NCI-H1694 (cell line): ENCODE measurements at places on chromosomes 5 and 9.
A peak's percentile ranks its signal among the peaks of the same experiment; 100 is the strongest.

DNA sequence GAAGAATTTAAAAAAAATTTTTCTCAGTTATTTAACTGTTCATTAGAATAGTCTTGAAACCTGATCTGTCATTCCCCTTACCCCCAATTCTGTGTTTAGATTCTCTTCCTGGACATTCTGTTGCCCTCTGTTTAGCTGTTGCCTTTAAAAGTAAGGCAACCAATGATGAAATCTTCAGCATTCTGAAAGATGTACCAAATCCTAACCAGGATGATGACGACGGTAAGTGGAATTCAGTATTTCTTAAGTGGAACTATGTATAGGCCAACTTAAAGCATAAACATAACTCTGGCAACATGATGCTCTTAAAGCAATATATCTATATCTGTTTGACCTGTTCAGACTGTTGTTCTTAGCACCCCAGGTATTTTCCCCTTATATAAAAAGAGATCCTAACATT, 27.2 kb downstream of the NCBP1 start:
- DNase-seq: no peak

DNA sequence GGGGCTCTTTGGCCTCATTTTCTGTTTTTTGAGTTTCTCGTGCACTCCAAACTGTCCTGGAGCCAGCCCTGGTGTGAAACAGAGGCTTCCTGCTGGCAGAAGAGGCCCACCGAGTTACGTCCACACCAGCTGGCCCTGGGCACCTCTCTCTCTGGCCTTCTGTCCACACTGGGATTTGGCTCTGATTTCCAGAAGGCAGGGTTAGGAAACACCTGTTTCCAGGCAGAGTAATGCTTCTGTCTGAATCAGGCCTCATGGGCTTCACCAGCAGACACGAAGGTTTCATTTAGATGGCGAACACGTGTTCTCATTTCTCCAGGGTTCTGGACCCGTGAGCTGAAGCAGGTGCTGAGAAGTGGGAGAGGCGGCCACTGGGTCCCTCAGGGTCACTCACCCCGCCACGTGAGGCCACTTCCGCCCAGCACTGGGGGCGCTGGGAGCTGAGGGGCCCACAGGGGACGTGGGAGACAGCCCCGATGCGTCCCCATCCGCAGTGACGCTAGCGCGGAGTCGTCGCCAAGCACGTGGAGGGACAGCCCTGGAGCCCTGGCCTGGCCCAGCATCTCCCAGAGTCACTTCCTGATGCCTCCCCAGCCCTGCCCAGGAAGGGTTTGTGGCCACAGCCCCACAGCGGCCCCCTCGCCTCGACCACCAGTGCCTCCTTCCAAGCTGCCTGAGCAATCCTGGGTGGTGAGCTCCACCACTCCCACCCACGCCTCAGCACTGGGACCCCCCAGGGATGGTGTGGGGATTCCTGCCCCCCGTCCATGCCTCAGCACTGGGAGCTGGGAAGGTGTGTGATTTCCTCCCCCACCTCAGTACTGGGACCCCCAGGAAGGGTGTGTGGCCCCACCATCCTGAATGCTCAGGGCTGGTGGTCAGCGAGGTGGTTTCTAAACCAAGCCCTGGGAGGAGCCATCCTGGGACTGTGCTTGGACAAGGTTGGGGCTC, 4.9 kb upstream of the LRRC14B start:
- no peak for DNase-seq

DNA sequence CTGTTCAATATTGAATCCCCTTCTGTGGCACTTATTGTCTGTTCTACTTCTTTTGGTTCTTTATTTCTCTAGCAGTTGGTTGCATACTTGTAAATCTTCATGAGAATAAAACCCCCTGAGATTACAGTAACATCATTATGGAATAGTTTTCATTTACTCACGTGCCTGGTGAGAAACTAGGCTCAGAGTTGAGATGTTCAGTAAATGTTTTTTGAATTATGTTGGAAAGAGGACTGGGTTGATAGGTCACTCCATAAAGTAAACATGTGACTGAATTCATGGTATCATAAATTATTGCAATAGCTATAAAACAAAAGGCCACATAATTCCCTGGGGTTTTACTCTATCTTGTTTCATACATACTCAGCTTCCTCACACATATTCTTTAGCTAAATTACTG, 174.2 kb upstream of the C9orf72 start:
- no peak for DNase-seq

DNA sequence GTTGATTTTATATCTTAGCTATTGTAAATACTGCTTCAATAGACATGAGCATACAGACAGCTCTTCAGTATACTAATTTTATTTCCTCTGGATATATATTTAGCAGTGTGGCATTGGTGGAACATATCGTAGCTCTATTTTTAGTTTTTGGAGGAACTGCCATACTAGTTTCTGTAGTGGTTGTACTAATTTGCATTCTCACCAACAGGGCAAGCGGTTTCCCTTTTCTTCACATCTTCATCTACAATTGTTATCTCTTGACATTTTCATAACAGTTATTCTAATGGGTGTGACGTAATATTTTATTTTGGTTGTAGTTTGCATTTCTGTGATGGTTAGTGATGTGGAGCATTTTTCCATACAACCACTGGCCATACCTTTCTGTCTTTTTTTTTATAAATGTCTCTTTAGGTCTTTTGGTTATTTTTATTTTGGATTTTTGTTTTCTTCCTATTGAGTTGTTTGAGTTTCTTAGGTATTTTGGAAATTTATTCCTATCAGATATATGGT, 32.5 kb downstream of the TAF11L14 start:
- DNase-seq: no peak

GRCh38 chr9:15271403-15271802, 35.6 kb downstream of the TTC39B start:
- DNase-seq: no peak

DNA sequence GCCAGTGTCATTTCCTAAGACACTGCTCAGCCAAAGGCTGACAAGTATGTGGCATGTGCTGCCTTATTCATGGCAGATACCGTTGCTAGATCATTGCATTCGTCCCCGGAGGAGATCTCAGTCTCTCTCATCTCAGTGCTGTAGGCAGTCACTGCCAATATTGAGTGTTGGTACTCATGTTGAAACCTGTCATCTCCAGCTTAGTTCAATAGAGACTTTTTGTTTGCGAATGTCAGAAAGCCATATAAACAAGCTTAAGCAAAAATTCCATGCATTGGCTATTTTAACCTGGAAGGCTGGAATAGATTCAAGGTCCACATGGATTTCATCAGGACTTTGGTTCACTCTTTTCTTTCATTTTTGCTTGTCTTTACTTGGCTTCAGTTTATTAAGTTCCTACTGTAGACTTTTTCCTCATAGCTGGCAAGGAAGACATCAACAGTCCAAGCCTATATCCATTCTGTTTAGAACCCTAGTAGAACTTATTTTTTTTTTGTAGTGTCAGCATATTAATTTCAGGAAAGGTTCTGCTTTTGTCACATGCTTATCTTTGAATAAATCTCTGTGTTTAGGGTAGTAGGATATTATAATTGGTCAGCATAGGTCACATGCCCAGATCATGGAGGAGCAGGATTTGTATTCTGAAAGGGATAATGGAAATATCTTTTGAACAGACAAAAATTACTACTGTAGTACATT, 66.8 kb downstream of the FCHO2 start:
- DNase-seq: no peak

DNA sequence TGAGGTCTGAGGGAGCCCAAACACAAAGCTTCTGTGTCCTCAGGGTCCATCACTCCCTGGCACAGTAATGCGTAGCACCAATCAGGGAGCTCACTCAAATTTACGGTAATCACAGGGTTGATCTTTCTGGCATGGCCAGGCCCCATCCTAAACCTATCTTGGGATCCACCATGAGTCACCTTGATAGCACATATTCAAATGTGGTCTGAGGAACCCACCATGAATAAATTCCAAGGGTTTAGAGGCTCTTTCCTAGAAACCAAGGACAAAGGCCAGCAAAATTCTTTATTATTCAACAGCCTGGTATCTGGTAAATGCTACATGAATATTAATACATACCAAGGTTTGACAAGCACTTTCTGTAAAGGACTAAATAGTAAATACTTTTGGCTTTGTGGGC, 254.5 kb downstream of the TLR4 start:
- no peak for DNase-seq

GRCh38 chr5:16345454-16345853, 120.1 kb downstream of the ZNF622 start:
- no peak for DNase-seq

- no peak for DNase-seq
Measured at GRCh38 chr9:115882911-115883310, 270.7 kb upstream of the PAPPA start.

DNA sequence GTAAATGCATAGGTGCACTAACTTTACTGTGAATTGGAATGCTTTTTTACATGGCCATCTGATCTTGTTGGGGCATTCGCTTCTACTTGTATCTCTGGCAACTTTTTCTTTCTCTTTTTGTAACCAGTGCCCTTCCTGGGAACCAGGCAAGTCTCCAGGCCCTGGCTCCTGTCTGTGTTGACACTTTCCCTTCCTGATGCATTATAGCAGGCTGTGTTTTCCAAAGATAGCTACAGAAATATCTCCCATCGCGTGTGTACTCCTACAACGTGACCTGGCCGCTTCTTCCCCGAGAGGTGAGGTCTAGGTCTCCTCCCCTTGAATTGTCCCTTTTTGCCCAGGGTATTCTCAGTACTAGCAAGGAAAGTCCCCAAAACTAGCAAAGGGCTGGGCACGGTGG, 81.1 kb upstream of the SPIN1 start:
- no peak for DNase-seq

GRCh38 chr5:65924366-65925043, 1.9 kb upstream of the ERBIN start:
- peak; percentile 31 for DNase-seq

DNA sequence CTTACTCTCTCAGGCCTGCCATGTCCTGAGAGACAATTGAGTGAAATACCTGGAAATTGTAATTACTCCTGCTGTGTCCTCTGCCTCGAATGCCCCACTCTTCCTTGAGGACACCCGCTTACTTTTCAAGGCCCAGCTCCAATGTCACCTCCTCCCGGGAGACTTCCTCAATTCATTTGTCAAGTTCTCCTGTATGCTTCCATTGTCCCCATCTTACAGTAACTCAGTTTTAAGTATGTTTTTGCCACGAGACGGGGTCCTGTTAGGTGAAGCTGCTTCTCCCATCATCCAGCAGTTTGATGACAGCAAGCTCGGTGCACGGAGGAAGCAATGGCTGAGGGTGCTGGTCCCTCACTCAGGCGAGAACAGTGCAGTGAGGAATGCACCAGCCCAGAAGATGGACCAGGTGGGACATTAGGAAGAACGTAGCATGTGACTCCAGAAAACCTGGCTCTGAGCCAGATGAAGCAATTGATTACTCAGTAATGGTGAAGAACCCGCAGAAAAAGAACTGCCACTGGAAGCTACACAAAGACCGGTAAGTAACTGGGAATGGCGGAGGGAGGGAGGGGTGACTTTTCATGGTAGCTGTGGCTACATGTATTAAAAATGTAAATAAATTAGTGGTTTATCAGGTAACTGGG, 274.8 kb downstream of the DENND1A start:
- DNase-seq: no peak

DNA sequence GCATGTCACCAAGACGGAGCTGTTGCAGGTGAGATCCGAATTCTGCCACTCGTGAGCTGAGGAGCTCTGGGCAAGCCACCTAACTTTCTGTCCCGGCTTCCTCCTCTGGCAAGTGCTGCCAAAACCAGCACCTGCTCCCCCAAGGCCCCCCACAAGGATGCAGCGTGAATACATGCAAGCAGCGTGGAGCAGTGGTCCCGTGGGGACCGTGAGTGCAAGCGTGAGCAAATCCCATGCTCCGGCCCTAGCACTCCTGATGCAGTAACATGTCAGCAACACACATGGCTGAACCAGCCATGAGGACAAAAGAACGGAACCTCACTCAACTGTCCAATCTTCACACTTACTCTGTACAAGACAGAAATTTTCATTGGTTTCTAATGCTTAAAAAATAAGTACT, 31.0 kb downstream of the NSUN2 start:
- no peak for DNase-seq

DNA sequence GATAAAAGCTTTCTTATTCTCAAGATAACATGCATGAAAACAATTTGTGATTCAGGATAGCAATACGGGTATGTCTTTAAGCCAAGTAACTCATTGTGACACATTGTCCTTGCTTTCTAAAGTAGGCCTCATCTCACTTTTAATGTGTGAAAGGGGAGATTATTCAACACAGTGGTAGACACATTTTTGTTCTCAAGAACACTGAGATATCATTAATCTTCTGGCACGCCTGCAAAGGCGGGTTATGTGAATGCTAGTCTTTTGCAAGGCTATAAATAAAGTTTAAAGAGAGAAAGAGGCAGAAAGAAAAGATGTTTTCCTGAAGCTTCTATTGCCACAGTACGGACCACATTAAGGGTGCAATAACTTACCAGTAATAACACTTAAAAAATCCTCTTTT, 181.8 kb upstream of the MEF2C start:
- DNase-seq: no peak

- no peak for DNase-seq
Measured at GRCh38 chr9:137294681-137295237, 7.3 kb downstream of the NRARP start.

DNA sequence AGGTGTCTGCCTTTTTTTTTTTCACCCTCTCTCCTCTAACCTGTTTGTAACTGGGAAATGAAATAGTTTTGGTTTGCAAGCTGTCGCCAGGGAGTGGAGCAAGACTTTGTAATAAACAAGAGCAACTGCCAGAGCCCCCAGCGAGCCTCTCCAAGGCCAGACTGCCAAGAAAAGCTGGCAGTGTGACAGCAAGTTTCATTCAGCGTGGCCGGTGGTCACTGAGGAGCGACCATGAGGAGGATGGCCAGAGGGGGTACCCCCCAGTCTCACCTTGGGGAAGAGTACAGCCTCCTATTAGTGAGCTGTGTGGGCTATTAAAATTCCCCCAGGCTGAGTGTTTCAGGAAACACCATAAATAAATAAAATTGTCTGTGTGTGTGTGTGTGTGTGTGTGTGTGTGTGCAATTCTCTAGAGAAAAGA, 49.9 kb downstream of the ZFAND5 start:
- DNase-seq: no peak

DNA sequence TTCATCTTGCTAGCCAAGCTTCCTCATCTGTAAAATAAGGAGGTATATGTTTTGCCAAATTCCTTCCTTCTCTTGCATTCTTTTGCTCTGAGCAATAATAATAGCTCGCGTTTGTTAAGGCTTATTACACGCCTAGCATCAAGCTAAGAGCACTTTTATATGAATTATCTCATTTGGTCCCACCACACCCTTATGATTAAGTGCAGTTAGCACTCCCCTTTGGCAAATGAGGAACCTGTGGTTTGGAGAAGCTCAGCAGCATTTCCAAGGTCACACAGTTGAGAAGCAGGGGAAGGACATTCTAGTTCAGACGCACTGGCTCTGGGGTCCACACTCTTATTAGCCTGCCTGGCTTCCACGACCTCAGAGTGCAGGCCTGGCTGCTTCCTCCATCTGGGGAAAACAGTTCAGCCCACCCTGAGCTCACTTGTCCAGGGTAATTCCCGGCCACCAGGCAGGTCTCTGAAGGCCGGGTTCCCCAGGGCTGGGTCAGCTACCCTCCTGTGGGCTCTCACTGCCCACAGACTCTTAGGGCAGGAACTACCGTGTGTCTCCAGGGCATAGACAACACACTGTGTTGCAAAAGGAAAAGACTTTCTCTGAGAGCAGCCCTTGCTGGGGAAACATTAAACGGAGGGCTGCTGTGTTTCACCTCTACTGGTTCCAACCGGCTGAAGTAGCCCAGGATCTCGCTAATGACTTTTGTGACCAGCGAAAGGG, 9.9 kb upstream of the FBP1 start:
- DNase-seq: no peak

- no peak for DNase-seq
Measured at GRCh38 chr5:7851617-7852289, 820 bp upstream of the CFAP90 start.
